ENCODE measurements at places on chromosomes 7 and 10. TPM values are rescaled to one million over a fixed set of nuclear protein-coding genes. Genes with fewer than 3 reads are reported as not detected.

NKX1-2 gene
- 15.3 TPM for total RNA-seq

MYL10 gene
- 0.50 TPM for total RNA-seq

LIPJ gene
- total RNA-seq = not detected

EPHB4 gene
- 132 TPM for total RNA-seq

AKR1C4 gene
- total RNA-seq = not detected

VGF gene
- 37.1 TPM for total RNA-seq

TMEM236 gene
- total RNA-seq = not detected

ADIRF gene
- total RNA-seq = not detected

HOXA9 gene
- total RNA-seq = not detected

COL13A1 gene
- total RNA-seq = 3.1 TPM

SPAG6 gene
- total RNA-seq = 0.29 TPM

NFE2L3 gene
- 46.9 TPM for total RNA-seq

TMEM26 gene
- total RNA-seq = 0.09 TPM

MMP21 gene
- not detected for total RNA-seq

AZGP1 gene
- total RNA-seq = 0.24 TPM

KCNH2 gene
- 4.5 TPM for total RNA-seq

CYP26A1 gene
- total RNA-seq = 70.4 TPM

STEAP1 gene
- total RNA-seq = 4.1 TPM

ZNF680 gene
- total RNA-seq = 21.3 TPM

TMEM72 gene
- total RNA-seq = not detected

BCAP29 gene
- total RNA-seq = 30.6 TPM

CDNF gene
- 1.3 TPM for total RNA-seq

PSAP gene
- total RNA-seq = 346 TPM

LAMB1 gene
- total RNA-seq = 75.8 TPM

KCNIP2 gene
- 2.6 TPM for total RNA-seq

Data from H9 (cell line).